Occipital lobe (tissue), 3 donors: ENCODE measurements at places on chromosomes 12 and 14. TPM values are rescaled to one million over a fixed set of nuclear protein-coding genes. Genes with fewer than 3 reads are reported as not detected.
A peak's percentile ranks its signal among the peaks of the same experiment; 100 is the strongest.

GRCh38 chr14:68975667-68976066 is 3.4 kb downstream of the ACTN1 start:
- no peak for DNase-seq

GRCh38 chr14:102805371-102805891 is 28.2 kb downstream of the TRAF3 start:
- no peak for DNase-seq

- DNase-seq: no peak
These were observed 4.2 kb upstream of the TEP1 start for GRCh38 chr14:20417250-20418186.

- DNase-seq: no peak
These were observed 104.4 kb downstream of the SCN8A start for GRCh38 chr12:51695241-51696010.

- peak; percentile 5 for DNase-seq
These were observed 47.2 kb downstream of the NPAS3 start for GRCh38 chr14:32985866-32986265.

FOXG1 gene
- total RNA-seq: 75.5 TPM

CFAP54 gene
- 5.9 TPM for total RNA-seq

- DNase-seq: no peak
These were observed 316.9 kb downstream of the DAD1 start for GRCh38 chr14:22271838-22272799.

DNA sequence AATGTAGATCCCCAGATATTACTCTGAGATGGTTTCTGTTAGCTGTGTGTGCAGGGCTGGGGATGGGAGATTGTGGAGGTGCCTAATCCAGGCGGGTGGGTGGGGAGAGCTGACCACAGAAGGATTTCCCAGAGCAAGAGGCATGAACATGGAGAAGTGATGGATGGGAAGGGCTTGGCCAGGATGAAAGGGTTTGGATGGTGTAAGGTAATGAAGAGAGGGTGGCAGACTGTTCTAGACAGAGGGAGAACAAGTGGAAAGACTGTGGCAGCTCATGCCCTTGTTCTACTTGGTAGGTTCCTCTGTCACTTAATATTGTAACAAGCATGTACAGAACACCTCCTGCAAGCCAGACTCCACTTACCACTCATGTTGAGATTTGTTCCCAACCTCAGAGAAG is 187.8 kb downstream of the NPAS3 start:
- no peak for DNase-seq

NYNRIN gene
- 15.0 TPM for total RNA-seq

VASH1 gene
- 90.8 TPM for total RNA-seq

GLT1D1 gene
- 8.9 TPM for total RNA-seq

DNA sequence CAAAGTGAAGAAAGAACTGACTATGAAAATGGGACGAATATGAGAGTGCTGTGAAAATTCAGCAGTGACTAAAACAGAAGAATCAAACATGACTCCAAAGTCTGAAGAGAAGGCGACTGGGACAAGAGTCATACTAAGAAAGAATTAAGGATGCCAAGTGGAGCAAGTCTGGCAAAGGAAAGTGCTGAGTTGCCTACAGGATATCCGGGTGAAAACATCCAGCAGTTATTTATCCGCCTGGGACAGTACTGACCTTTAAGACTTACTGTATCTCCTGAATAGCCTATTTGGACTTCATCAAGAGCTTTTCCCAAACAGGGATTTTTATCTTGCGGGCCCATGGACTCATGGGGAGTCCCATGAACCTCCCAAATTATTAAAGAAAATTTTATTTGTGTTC is 41.1 kb downstream of the KICS2 start:
- DNase-seq: no peak

POTEM gene
- not detected for total RNA-seq

DNA sequence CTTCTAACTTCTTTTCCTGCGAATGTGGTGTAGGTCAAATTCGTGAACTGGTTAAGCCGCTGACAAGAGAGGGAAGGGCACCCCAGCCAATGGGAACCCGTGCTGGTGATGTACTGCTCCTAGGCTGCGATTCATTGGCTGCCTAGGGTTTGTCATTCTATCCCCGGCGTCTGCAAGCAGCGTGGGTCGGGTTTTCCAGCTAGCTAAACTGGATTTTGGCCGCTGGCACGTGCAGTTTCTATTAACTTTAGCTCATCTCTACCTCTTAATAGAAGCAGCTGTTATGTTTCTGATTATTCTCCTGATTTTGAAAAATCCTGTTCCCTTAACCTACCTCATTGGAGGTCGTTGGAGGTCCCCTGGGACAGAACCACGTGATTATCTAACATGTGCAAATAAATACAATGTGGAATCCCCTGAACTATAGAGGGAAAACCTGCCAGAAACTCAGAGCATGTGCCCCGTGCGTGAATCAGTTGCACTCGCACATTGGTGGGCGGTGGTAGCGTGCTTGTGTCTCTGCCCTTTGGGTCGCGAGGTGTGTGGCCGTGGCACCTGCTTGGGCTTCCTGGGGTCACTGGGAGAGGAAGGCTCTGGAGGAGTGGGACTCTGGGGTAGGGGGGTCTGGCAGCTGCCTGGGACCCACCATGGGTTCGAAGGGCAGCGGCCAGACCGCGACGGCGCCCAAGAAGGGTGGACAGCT is 876 bp upstream of the PPM1A start:
- peak; percentile 92 for DNase-seq

GRCh38 chr14:42469637-42470426 is 863.2 kb downstream of the LRFN5 start:
- no peak for DNase-seq

GLIPR1 gene
- total RNA-seq: 2.8 TPM

PDE6H gene
- not detected for total RNA-seq

GRCh38 chr14:47678157-47678556 is 2.8 kb upstream of the MDGA2 start:
- DNase-seq: no peak

- no peak for DNase-seq
These were observed 99.6 kb downstream of the DYRK2 start for GRCh38 chr12:67747869-67748742.

DNA sequence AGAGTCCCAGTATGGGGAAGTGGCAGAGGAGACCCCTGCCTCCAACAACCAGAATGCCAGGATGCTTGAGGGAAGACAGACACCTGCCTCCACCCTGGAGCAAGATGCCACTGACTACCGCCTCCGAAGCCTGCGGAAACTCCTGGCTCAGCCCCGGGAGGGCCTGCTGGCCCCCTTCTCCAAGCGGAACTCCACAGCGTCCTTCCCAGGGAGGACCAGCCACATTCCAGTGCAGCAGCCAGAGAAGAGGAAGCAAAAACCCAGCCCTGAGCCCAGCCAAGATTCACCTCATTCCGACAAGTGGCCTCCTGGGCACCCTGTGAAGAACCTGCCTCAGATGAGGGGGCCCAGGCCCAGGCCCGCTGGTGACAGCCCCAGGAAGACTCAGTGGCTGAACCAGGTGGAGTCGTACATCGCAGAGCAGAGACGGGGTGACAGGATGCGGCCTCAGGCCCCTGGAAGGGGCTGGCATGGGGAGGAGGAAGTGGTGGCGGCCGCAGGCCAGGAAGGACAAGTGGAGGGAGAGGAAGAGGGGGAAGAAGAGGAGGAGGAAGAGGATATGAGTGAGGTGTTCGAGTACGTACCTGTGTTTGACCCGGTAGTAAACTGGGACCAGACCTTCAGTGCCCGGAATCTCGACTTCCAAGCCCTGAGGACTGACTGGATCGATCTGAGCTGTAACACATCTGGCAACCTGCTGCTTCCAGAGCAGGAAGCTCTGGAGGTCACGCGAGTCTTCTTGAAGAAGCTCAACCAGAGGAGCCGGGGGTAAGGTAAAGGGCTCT is 93.7 kb downstream of the B4GALNT3 start:
- DNase-seq: no peak

- no peak for DNase-seq
These were observed 29.7 kb upstream of the BICD1 start for GRCh38 chr12:32076941-32077340.

DNA sequence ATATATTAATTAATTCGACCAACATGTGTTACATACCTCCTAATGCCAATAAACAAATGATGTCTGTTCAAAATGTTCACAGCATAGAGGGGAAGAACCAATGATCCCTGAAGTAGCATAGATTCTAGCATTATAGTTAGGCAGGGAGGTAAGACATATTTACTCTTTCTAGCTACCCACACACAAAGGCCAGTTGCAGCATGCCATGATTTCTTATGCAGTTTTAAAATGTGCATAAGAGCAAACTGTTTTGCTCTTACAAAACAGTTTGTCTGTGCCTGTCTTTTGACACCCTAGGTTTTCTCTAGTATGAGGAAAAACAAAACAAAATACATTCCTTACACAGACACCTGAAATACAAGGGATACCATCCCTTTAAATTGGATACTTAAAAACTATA is 61.9 kb downstream of the SLC16A7 start:
- no peak for DNase-seq

NPFF gene
- total RNA-seq: not detected

- no peak for DNase-seq
These were observed 159.2 kb downstream of the PAWR start for GRCh38 chr12:79531518-79531917.

GRCh38 chr14:100788942-100789341 is 37.0 kb upstream of the MEG3 start:
- DNase-seq: no peak

GRCh38 chr14:38554026-38554425 is 298.1 kb upstream of the CLEC14A start:
- no peak for DNase-seq

SLC25A29 gene
- 41.8 TPM for total RNA-seq

LIN7A gene
- 37.7 TPM for total RNA-seq

AGAP2 gene
- 25.6 TPM for total RNA-seq

GRCh38 chr12:62194616-62195015 is 65.6 kb upstream of the USP15 start:
- DNase-seq: no peak

DNA sequence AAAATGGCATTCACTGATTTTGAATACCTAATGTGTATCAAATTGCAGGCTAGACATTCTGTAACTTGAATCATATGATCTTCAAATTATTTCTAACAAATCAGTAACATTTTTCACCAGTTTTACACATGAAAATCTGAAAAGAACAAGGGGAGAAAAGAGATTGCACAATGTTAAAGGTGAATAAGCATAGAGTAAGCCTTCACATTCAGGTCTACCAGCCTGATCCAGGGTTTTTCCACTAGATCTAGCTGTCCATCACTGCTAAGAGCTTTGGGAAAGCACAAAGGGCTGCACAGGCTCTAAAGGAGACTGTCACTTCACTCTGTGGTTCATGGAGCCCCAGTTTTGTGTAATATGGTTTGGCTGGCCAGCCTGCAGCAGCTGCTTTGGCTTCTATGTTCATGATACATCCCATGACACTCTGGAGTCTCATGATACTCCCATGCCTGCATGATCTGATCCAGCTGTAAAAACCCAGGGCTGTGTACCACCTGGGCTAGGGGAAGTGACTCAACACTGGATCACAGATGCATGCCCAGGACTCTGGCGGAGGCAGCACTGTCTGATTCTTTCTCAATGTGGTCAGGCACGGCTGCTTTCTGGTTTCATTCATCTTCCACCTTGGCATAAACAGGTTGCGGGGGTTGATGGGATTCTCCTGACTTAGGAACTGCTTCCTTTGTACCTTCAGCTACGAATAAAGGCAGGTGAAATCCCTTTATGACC is 859.7 kb downstream of the GALC start:
- DNase-seq: no peak

TAS2R19 gene
- total RNA-seq: 28.7 TPM

DNA sequence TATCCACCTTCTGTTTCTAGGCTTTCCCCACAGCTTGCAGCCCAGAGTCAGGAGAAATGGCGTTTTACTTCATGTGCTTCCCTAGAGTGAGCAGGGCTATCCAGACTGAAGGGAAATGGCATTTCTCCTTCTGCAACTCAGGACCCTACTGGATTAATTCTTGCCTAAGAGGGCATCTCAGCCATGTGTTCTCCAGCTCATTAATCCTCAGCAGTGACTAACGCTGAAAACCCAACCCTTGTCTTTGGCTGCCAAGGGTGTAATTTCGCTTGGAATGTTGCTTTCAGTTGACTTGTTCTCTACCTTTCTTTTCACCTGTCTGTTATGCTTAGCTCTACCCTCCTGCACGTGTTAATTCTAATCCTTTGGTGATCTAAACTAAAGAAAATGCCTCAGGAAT is 21.0 kb upstream of the EMP1 start:
- no peak for DNase-seq

- DNase-seq: no peak
These were observed 7.9 kb downstream of the VWF start for GRCh38 chr12:6116471-6117021.

CIROP gene
- not detected for total RNA-seq

KRT85 gene
- not detected for total RNA-seq

DNA sequence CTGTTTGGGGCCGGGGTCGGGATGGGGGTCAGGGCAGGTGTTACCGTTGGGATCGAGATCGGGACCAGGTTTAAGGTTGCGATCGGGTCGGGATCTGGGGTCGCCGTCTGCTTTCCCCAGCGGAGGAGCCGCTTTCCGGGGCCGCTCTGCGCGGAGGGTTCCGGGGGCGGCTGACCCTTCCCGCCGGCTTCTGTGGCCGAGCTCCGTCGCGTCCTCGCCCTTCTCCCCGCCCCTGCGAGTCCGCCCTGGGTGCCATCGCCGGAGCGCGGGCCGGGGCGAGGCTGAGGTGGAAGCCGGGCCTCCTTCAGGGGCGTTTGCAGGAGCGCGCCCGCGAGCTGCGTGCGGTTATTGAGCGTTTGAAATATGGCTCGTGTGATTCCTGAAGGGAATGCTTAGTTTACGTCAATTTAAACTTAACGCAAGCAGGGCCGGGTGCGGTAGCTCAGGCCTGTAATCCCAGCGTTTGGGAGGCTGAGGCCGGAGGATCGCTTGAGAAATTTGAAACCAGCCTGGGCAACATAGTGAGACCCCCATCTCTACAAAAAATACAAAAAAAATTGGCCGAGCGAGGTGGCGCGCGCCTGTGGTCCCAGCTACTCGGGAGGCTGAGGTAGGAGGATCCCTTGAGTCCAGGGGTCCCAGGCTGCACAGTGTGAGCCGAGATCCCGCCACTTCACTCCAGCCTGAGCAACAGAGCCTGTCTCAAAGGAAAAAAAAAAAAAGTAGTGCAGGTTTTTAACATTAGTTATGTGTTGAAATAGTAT is 620 bp downstream of the PGAM5 start:
- DNase-seq: no peak
